Stimulated activated CD4-positive, alpha-beta T cell treated with anti-CD3 and anti-CD28 coated beads, Interleukin-15, amount 100 ng/mL, for 1 hour (primary cell): ENCODE measurements at places on chromosomes 5 and 9.

DNA sequence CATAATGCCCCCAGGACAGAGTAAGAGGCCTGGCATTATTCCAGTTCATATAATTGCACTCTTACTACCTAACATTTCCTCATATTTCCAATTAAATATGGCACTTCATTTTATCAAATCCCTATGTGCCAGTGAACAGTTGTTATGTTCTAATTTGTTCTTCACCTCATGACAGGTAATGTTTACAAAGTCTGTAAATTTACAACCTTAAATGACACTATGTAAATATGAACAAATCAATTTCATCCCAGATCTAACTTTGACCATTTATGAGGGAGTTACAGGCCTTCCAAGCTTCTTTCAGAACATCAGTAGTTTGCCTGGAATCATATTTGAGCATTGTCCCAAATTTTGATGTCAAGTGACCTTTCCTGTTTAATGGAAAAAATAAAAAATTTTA is 592.6 kb upstream of the CDH6 start:
- no peak for DNase-seq

- DNase-seq: no peak
Measured at GRCh38 chr5:173004447-173004846, 20.9 kb downstream of the ATP6V0E1 start.

- no peak for DNase-seq
Measured at GRCh38 chr5:141343242-141343952, at the start of gene PCDHGA3. PCDHGA3 (plus strand) TSS chr5:141343829; CDS start chr5:141344034, 205 bp downstream.

- no peak for DNase-seq
Measured at GRCh38 chr5:9653811-9654210, 23.7 kb upstream of the TAS2R1 start.

GRCh38 chr9:37309136-37309535 is 113.4 kb upstream of the GRHPR start:
- no peak for DNase-seq

- no peak for DNase-seq
Measured at GRCh38 chr9:102507044-102507687, 488.0 kb upstream of the CYLC2 start.

DNA sequence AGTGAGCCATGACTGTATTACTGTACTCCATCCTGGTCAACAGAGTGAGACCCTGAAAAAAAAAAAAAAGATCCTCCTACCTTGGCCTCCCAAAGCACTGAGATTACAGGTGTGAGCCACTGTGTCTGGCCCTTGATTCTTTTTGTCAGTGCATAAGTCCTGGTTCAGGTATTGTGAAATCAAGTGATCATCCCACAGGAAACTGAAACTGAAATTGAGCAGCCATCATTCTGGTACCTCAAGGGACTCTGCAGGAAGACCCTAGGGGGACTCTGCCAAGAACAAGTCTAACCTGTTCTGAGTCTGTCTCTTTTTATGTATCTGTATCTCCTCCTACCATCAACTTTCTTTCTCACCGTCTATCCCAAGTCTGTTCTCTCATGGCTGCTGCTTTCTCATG is 1.9 kb upstream of the DCAF10 start:
- DNase-seq: no peak

GRCh38 chr9:21919377-21920362 is 74.5 kb downstream of the CDKN2A start:
- DNase-seq: no peak

DNA sequence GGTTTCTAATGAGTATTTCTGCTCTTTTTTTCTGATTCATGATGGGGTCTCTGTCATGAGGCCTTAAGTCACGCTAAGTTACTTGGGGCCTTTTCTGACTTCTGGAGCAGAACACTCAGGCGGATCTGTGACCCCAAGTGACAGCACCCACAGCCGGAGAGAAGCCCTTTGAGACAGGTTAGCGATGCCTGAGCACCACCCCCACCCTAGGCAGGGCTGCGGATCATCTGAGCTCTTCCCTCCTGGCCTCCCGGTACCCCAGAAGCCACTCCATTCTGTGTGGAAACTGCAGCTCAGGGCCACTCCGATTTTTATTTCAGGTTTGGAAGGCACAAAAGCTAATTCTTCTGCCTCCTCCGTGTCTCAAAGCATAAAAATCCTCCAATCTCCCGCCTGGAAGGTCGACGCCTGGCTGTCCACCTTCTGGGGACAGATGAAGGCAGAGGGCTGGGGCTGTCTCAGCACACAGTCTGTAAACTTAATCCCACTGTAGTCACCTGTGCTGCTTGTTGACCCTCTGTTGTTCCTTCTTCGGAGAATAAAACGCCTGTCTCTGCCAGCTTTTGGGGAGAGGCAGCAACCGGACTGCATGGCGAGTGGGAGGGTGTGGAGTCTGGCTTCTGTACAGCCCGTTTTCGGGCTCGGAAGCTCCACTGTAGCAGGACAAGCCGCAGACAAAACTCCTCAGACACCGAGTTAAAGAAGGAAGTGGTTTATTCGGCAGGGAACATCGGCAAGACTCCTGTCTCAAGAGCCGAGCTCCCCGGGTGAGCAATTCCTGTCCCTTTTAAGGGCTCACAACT is 88.8 kb downstream of the SPRY4 start:
- no peak for DNase-seq

DNA sequence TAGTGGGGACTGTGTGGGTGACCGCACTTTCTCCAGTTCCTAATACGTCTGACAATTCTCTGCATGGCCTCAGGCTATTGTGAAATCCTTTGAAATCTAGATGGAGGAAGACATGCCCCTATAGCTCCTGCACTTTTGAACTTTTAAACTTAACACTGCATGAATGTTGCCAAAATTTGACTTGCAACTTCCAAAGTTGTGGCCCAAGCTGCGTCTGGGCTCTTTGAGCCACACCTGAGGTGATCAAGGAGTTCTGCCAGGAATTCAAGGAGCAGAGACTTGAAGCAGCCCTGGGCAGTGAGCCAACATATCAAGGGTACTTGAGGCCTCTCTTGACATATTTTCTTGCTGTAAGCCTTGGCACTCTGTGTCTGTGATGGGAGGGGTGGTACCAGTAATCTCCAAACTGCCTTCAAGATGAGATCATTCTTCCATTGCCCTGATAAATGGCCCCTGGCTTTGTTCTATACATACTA is 1336.1 kb upstream of the CDH9 start:
- DNase-seq: no peak

GRCh38 chr5:178206166-178207101 is 2.1 kb downstream of the HNRNPAB start:
- no peak for DNase-seq
